ENCODE measurements at places on chromosomes 2 and 18.

GRCh38 chr2:43605079-43605655, 9.3 kb upstream of the THADA start:
- peak; percentile 57 for DNase-seq

- no peak for DNase-seq
Measured at GRCh38 chr18:79339094-79339908, 56.4 kb upstream of the NFATC1 start.

- DNase-seq = no peak
Measured at GRCh38 chr2:174484573-174484972, 2.3 kb downstream of the GPR155 start.

GRCh38 chr2:38740851-38741731, 10.1 kb downstream of the SRSF7 start:
- DNase-seq = peak; percentile 22

GRCh38 chr2:11582612-11582861, 48.7 kb downstream of the GREB1 start:
- no peak for DNase-seq

GRCh38 chr2:121187982-121188411, 97.0 kb downstream of the TFCP2L1 start:
- no peak for DNase-seq

DNA sequence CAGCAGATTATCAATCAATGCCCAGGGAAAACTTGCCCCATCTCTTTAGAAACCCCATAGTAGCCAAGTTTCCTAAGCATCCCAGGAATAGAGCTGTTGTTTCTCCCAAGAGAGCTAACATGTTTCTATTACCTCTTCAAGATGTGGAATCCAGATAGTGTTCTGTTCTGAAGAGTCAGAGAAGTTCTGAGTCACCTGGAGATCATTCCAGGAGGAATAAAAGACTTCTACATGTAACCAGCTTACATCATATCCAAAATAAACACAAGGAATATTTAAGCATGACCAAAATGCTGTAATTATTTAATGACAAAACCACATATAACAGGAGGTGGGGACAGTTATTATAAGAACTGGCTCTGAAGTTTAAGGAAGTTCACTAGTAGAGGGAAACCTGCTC, 51.0 kb upstream of the GORASP2 start:
- no peak for DNase-seq

GRCh38 chr2:224039080-224039769, at the start of gene SERPINE2:
SERPINE2 (minus strand) TSS chr2:224039286; CDS start chr2:224001900, 37,386 bp downstream.
- DNase-seq = peak; percentile 80

- no peak for DNase-seq
Measured at GRCh38 chr18:79460481-79461300, 65.0 kb downstream of the NFATC1 start.

DNA sequence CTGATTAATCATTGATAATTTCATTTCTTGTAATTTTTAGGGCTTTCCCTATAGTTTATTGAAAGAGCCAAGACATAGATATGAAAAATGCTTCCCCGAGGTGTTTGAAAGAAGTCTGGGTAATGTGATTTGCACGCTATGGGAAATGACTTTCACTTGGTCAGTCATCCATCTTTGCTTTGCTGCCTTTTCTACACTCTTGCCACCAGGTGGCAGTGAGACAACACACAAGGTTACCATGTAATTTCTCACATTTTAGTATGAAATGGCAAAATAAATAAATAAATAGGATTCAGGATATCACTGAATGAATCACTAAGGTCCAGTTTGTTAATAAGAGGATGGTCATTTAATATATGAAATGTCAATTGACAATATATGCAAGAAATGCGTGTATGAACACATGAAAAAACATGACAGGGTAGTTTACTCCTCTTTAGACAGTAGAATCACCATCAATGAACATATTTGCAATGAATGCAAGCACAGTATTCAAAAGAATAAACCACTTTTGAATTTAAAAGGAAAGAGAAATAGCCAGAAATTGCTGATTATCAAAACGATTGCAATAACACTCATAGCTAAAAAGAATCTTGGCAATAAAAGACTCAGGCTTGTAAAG, 52.2 kb upstream of the KCNH7 start:
- DNase-seq = peak; percentile 71

GRCh38 chr2:233831861-233832260, 22.5 kb downstream of the HJURP start:
- DNase-seq = no peak

GRCh38 chr2:66851449-66851872, 416.5 kb downstream of the MEIS1 start:
- DNase-seq = no peak

DNA sequence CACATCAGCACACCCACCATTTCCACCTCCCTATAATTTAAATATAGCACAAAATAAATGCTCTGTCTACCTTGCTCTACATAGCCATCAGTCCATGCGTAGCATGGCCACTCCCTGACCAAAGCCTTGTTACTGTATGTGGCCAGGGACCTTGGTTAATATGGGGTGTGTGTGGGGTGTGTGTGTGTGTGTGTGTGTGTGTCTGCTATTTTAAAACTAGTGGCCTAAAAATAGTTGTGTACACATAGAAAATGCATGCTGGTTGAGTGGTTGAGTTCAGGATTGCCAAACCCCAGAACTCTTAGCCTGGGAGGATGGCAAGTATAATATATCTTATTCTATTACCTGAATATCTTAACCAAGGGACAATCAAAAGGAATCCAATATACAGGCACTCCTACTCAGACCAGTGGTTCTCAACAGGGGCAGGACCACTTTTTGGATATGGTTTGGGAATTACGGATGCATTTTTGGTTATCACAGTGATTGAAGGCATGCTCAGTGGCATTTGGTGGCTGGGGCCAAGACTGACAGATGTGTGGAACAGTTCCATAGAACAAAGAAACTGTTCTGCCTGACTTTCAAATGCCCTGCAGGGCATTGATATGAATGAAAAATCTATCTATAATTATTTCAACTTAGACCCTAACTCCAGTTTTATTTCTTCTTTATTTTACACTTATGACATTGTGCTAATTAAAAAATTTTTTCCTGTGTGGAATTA, 72.3 kb upstream of the PSME4 start:
- DNase-seq = no peak

DNA sequence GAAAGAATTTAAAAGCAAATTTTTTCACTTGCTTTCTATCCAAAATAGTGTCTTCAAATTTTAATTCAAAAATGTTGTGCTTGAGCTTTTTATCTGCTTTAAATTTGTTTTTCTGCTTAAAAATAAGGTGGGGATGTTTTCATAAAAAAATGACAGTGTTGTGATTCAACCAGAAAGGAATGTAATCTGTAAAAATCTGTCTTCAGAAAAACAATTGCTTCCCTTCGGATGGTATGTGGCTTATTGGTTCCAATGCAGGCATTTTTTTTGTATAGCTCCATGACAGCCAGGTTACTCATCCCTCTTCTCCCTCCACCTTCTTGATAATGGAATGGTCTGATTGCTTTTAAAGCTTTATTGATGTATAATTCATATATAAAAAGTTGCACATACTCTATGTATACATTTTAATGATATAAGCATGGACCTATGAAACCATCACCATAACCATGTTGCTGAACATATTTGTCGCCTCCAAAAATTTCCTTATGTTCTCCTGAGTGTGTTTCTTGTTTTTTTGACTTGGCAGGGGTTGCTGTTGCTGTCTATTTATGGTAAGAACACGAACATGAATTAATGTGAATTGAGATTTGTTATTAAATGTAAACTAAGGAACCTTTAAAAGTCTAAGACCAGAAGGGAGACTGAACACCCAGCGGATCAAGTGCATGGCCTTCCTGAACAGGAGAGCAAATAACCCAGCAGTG, 363.7 kb upstream of the SPHKAP start:
- DNase-seq = no peak

Measured in NCI-H460 (cell line).